B cell (primary cell): ENCODE measurements at places on chromosomes 2 and 18. TPM values are rescaled to one million over a fixed set of nuclear protein-coding genes. Genes with fewer than 3 reads are reported as not detected.

GRCh38 chr2:106954304-106954703, 68.3 kb upstream of the ST6GAL2 start:
- no peak for DNase-seq
- H3K4me1 ChIP-seq: no peaks in the 10 kb centered on the region
- H3K27me3 ChIP-seq: no peaks in the 10 kb centered on the region
- no peaks in the 10 kb centered on the region for H3K36me3 ChIP-seq
- H3K27ac ChIP-seq: no peak overlapping the region

DNA sequence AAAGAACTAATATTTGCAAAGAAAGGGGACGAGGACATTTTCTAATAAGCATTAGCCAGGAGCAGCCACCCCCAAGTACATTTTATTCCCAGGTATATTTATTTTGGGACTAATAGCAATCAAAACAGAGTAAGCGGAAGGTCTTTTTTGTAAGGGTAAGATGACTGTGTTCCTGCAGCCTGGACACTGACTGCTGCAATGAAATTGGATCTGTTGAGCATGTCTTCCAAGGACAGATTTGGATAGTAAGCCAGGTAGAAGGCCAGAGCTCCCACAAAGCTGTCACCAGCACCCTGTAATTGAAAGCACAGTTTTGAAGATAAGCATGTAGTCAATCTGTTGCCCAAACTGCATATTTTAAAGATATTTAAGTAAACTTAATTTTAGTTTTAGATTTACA, 10.0 kb downstream of the MRPL33 start:
- no peak overlapping the region for H3K27ac ChIP-seq
- H3K4me3 ChIP-seq: no peak overlapping the region
- peaks cover 6% of the 10 kb centered on the region for H3K36me3 ChIP-seq
- no peaks in the 10 kb centered on the region for H3K4me1 ChIP-seq

Gene COL3A1
- not detected in 2 replicates for total RNA-seq

DNA sequence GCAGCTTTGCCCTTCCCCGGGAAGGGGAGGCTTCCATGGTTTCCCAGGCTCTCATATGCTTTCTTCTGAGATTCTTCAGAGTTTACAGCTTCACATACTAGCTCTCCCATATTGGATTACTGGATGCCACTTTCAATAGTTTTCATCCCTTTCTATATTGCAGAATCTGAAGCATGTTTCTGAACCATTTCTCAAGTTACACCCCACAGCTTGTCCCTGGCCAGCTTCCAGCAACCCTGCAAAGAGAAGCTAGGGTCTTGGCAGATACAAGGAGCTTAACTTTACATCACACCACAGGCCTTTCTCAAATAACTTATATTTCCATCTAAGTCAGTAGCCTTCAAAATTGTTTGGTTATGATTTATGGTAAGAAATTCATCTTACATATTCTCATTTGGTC, 39.6 kb downstream of the LHCGR start:
- H3K4me1 ChIP-seq: no peaks in the 10 kb centered on the region
- H3K4me3 ChIP-seq: no peak overlapping the region
- no peaks in the 10 kb centered on the region for H3K36me3 ChIP-seq
- DNase-seq: no peak
- H3K27me3 ChIP-seq: no peaks in the 10 kb centered on the region

DNA sequence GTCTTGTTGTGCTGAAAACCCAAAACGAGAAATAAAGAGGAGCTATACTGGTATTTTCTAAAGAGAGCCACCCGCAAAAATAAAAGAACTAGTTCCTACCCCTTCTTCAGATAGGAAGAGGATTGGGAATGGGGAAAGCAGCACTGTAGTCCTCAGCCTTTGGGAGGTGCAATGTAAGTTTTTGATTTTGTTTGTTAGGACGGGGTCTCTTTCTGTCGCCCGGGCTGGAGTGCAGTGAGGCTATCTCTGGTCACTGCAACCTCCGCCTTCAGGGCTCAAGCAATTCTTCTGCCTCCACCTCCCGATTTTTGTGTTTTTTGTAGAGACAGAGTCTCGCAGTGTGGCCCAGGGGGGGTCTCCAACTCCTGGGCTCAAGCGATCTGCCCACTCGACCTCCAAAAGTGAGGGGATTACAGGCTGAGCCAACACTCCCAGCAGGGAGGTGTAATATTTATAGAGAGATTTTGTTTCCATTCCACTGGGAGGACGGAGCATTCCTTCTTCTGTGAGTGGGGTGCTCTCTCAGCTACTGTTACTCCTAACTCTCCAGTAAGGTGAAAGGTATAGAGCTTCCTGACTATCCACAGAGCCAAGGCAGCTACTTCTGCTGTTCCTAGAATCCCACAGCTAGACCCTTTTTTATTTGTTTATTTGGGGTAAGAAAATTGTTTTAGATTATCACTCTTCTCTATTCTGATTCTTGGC, 13.1 kb upstream of the GULP1 start:
- H3K27ac ChIP-seq: no peak overlapping the region
- no peak for DNase-seq
- H3K4me1 ChIP-seq: no peaks in the 10 kb centered on the region
- H3K36me3 ChIP-seq: no peaks in the 10 kb centered on the region

DNA sequence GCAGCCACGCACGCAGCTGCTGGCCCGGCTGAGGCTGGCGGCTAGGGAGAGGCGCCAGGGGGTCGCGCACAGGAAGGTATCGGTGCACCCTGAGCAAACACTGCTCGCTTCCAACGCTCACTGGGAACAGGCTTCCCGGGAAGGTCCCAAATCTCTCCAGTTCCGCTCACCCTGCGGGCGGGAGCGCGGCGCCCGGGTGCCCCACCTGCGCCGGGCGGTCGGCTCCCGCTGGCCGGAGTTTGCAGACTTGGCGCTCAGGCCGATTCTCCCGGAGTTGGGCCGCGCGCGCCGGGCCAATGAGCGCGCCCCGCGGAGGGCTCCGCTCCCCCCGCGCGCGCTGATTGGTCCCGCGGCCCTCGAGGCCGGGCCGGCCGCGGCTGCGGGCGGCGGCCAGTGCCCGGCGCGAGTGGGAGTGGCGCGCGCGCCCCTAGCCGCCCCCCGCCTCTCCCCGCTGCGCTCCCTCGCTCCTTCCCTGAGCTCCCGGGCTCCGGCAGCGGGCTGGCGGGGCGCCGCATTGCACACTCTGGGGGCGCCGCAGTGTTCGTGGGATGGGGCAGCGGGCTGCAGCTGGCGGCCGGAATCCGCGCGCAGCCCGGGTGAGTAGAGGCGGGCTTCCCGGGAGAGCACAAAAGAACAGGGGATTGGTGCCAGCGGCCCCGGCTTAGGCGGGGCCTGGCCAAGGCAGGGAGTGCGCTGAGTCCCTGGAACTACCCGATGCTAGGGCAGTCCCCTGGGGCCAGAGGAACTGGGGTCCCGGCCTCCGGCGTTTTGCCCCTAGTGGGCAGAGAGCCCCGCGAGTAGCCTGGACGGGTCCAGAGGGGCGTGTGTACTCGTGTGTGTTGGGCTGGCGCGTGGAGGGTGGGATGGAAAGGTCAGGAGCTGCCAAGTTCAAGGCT, at the start of gene LYPD6:
TSS of gene LYPD6 (plus strand) at position 461 of the 896 bp plus-strand sequence. CDS start 107,122 bp downstream, outside the sequence.
- peak; percentile 13 for DNase-seq
- H3K27me3 ChIP-seq: peaks cover 16% of the 10 kb centered on the region
- peak within 1 kb of the TSS; percentile 42 for H3K4me3 ChIP-seq
- no peaks in the 10 kb centered on the region for H3K36me3 ChIP-seq

DNA sequence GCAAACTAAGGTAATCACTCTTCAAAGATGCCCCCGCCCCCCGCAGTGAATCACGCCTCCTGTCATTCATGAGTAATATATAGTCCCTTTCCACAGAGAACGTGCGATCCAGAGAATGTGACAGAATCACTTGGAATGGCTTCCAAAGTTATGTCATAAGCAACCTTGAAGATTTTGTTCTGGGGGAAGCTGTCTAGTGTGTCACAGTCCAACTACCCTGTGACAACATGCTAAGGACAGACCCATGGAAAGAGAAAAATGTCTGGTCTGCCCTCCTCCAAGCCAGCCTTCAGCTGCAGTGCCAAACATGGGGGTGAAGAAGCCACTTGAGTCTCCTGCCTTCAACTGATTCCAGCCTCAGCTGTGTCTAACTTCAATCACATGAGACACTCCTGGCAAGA, 259.1 kb downstream of the SS18 start:
- H3K4me1 ChIP-seq: no peaks in the 10 kb centered on the region
- H3K4me3 ChIP-seq: no peak overlapping the region
- H3K27me3 ChIP-seq: no peaks in the 10 kb centered on the region
- DNase-seq: no peak
- no peak overlapping the region for H3K27ac ChIP-seq

DNA sequence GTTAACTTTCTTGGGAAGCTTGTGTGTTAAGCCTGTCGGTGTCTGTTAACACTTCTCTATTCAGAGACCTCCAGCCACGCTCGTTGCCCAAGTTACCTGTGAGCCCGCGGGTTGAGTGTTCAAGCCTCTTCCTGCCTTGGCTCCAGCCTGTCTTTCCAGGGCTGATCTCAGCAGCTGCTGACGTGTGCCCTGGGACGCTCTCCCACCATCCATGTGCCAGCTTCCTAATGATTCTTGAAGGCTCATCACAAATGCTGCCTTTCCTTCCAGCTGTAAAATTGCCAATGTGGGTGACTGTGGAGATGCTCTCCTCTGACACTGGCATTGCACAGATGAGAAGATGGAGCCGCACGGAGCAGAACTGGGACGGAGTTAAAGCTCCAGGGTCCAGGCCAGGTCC, 6.1 kb downstream of the RNF144A start:
- no peaks in the 10 kb centered on the region for H3K36me3 ChIP-seq
- no peak for DNase-seq
- H3K4me1 ChIP-seq: no peaks in the 10 kb centered on the region
- no peak overlapping the region for H3K27ac ChIP-seq

DNA sequence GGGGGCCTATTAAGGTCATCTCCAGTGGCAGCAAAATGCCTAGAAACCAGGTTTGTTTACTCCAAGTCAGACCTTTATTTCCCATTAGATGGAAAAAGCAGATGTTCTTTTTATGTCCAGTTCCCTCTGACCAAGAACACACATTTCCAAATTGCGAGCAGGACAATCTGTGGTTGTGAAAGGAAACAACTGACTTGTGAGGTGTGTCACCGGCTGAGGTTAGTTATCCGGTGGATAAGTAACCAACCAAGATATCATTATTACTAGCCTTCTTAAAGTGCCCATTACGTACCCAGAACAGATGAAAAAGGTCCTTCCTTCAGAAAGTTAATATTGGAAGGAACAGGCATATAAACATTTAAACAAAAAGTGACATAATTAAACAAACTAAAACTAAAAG, 112.9 kb downstream of the THADA start:
- H3K27me3 ChIP-seq: no peaks in the 10 kb centered on the region
- H3K4me1 ChIP-seq: peaks cover 21% of the 10 kb centered on the region

Gene OSR1
- not detected in 2 replicates for total RNA-seq

Gene C2orf81
- 8.6 and 9.1 TPM in 2 replicates for total RNA-seq

Gene ERICH2
- not detected in 2 replicates for total RNA-seq

DNA sequence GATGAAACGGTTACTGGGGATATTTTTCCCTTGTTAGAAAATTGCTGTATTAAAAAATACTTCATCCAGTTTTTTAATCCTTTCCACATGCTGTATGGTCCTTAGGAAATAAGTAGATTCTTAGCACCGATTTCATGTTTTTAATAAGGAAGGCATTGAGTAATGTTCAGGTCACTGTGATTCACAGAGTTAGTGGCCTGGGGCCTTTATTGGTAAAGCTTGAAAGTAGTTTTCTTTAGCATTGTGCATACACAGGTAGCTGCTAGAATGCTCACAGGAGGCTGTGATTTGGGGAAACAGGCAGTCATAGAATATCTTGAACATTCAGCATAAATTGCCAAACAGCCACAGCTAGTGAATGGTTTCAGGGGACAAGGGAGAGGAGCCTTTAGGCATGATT, 79.8 kb downstream of the XRCC5 start:
- no peak for DNase-seq
- H3K36me3 ChIP-seq: peaks cover 10% of the 10 kb centered on the region
- H3K4me3 ChIP-seq: no peak overlapping the region
- H3K4me1 ChIP-seq: peaks cover 13% of the 10 kb centered on the region

DNA sequence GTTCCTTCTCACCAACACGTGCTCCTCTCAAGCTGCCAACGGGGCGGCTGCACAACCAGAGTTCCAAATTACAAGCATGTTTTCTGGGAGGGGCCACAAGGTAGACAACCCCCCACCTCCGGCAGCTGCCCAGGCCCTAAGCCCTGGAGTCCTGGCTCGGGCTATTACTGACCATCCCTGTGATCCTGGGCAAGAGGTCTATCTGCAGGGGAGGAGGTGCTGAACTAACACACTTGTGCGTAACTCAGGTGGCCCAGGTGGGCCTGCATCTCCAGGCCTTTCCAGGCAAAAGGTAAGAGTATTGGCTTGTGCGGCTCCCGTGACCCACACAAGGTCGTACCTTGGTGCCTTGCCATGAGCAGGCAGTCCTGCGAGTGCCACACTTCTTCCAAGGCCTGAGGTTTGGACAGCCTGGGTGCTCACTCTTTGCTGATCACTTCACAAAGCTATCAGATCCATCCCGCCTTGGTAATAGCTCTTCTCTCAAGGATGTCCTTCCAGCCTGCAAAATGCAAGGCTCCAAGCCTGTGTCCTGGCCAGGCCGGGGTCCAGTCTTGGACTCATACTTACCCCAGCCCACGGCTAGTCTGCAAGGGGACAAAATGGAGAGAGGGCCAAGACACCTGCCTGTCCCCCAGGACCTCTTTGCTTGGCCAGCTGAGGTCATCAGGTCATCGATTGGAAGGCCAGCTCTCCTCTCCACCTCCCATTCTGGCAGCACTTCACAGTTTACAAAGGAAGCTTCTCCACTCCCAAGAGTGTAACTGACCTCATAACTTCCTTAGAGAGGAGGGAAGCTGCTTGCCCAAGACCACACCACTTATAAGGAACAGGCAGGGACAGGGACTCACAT, 33.9 kb downstream of the ADRA2B start:
- no peak overlapping the region for H3K4me3 ChIP-seq
- H3K36me3 ChIP-seq: no peaks in the 10 kb centered on the region
- no peak for DNase-seq

Gene RTP5
- not detected in 2 replicates for total RNA-seq
